ENCODE measurements at places on chromosomes 11 and 22. TPM values are rescaled to one million over a fixed set of nuclear protein-coding genes. Genes with fewer than 3 reads are reported as not detected.

GRCh38 chr11:117870103-117870952 lies 6.1 kb downstream of the FXYD6 start:
- no peak for DNase-seq

DNA sequence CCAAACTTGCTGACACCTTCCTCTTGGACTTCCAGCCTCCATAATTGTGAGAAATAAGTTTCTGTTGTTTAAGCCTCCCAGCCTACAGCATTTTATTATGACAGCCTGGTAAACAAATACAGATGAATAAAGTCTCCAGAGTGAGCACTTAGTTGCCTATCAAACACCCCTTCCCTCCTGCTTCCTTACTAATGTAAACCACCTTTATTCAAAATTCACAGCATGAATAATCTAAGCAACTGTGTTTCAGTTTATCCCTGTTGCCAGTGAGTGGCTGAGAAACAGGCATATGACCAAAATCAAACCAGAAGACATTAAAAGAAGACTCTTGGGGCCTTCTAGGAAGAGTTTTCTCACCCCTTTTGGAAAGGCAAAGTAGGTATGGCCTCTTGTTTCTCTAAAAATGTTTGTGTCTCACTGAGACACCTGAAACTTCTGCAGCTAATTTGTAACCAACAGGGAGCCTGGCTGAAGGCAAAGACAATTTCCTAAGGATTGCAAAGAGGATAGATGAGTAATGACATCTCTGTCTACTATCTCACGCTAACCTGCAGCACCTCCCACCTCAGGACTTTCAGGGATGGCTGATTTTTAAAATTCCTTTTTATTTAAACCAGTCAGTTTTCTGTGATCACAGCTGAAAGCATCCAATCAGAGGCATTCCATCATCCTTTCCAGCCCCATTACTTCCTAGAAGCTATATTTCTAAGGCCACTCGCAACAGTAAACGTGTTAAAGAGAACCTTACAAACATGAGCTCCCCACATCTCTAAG lies 61.4 kb upstream of the LRRC55 start:
- no peak for DNase-seq

- no peak for DNase-seq
These were observed 57.0 kb downstream of the CERK start for GRCh38 chr22:46681010-46681409.

DNA sequence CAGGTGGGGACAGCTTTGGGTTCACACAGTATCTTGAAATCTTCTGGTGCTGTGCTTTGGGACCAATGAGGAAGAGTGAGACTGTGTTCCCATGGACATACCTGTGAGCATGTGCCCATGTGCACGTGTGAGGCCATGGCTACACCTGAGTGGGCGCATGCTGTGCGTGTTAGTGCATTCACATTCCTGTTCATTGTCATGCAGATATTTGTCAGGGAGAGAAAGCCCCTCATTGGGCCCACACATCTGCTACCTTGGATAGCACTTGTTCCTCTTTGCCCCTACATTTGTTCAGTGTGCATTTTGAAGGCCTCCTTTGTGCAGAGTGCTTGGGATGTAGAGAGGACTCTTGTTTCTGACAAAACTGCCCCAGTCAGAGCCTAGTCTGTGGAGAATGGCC lies 154.3 kb upstream of the E2F8 start:
- DNase-seq = no peak

DNA sequence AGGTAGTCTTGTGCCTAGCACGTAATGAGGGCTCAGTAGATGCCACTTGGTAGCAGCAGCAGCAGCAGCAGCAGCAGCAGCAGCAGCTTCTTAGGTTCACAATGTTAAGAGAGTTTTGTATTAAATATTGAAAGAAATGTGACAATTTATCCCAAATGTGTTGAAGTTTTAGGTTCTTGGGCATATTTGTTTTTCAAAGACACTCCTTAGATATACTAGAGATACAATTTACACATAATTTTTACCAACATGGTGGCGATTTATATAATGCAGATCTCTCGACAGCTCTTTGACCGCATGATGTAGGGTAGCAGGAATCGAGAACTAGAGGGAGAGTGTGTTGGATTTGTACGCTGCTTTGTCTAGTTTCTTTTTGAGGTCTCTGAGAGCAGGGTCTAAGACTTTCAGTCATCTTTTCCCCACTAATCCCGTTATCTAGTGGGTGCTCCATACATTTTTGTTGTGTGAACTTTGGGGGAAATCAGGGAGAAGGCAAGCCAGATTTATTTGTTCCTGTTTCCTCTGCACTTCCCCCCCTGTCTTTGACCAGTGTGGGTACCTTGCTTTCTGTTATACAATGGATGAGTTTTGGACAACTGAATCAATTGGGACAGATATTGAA lies 1.4 kb downstream of the FDX1 start:
- no peak for DNase-seq

DNA sequence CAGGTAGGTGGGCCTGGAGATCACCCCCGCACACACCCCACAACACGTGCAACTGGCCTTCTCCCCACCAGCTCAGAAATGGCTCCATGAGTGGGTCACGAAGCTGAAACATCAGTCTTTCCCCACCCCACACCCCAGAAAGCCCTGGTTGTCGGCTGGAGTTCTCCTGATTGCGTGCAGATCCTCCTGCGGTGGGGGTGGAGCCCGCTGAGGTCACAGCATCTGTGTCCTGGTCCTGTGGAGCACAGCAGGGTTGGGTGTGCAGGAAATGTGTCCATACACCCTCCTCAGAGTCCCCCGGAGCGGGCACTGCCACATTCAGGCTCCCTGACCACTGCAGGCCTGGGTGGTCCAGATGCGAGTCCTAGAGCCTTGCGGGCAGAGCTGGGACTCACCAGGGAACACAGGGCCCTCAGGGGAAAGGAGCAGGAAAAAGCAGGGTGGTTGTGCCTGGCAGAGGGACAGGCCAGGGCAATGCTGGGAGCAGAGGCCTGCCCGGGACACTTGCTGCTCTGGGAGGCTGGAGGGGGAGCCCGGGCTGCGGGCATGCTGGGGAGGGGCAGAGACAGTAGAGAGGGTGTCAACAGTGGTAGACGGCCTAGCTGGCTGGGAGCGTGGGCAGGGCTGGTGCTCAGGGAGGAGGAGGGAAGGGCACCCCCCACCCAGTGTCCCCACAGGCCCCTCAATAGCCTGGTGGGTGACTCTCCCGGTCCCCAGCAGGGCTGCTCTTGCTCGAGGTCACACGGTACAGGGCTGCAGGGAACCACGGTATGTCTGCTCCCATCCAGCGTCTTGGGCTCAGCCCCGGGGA lies 42.4 kb upstream of the PPARA start:
- no peak for DNase-seq

DNA sequence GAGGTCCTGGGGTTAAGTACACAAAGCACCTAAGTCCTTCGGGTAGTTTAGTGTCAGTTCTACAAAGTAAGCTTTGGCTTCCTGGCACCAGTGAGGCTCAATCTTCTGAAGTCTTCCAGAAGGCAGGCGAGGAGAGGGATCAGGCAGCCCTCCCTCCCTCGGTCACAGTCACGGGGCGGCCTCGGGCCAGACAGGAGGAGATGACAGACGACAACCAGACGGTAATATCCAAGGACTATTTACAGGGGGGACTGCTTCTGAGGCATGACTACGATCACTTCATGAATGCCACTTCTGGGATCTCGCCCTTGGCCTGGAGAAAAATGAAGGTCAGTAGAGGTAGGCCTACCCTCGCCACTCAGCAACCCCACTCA lies 383 bp upstream of the TMEM223 start:
- no peak for DNase-seq

DNA sequence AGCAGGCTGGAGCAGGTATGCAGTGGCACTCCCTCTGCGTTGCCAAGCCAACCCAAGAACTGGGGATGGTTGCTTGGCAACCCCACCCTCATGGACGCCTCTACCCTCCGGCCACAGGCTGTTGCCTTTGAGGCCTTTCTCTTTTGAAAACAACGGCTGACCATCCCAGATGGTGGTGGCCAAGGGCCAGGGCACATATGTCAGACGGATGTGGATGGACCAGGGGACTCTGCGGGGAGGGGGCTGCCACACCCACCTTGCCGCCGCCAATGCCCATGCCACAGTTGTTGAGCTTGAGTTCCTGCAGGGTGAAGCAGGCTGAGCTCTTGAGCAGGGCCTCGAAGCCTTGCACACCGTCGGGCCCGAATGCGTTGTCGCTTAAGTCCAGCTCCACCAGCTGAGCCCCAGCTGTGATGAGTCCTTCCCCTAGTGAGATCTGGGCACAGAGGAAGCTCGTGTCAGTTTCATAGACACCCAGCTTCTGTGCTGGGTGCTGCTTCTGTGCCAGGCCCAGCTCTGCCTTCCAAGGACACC lies 21.5 kb downstream of the RANGAP1 start:
- no peak for DNase-seq

DNA sequence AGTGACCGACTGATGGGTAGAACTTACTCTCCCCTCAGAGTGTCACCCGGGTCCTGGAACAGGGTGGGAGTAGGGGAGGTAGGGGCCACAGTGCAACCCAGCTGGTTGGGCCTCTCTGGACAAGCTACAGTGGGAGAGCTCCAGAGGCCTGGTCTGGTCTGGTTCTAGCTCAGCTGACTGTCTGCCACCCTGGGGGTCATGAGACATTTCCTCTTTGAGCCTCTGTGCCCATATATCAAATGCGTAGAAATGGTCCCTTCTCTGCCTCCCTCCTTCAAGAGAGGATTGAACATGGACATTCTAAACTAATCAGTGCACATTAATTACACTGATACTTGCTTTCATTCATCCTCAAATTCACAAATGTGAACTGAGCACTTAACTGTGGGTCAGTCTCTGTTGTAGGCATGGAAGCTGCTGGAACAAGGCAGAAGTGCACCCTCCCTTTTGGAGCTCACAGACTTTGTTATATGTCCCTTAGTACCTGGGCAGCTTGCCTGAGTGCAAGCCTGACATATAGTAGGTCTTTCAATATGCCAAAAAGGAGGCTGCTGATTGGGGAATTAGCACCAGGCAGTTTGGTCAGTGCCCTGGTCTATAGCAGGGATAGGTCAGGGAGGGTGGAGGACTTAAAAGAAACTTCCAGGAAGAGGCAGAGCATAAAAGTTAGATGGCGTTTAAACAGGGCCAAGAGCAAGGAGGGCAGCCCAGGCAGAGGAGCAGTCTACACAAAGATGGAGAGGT lies 25.7 kb downstream of the ARHGEF17 start:
- DNase-seq = no peak

- DNase-seq = no peak
These were observed 107.3 kb downstream of the ETS1 start for GRCh38 chr11:128480066-128480465.

DNA sequence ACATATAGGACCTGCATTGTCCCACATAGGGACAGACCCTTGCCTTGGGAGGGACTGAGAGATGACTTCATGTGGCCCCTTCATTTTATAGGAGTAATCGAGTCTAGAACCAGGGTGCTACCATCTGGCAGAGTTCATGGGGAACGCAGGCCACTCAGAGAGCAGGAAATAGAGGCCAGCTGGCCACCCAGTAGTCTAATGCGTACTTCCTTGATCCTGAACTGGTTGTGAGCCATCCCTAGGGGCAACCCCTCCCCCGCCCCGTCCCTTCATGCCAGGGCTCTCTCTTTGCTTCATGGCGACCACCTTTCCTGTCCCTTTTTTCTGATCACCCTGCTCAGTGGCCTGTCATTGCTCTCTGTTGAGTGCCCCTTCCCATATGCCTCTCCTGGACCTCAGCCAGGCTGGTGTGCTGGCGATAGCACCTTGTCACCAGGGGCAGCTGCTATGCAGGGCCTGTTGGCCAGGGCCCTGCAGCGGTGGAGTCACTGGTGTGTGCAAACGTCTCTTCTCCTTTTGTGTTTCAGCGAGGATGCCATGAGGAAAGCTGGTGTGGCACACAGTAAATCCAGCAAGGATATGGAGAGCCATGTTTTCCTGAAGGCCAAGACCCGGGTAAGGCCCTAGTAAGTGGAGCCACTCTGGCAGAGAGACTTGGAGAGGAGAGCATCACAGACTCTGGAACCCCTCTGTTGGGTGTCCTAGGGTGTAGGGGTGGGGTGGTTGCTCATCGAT lies 29.3 kb downstream of the MED15 start:
- DNase-seq = no peak

GRCh38 chr22:41831383-41831782 lies 1.5 kb upstream of the SREBF2 start:
- DNase-seq = no peak

- no peak for DNase-seq
These were observed 41.0 kb downstream of the TIMP3 start for GRCh38 chr22:32842486-32842885.

DNA sequence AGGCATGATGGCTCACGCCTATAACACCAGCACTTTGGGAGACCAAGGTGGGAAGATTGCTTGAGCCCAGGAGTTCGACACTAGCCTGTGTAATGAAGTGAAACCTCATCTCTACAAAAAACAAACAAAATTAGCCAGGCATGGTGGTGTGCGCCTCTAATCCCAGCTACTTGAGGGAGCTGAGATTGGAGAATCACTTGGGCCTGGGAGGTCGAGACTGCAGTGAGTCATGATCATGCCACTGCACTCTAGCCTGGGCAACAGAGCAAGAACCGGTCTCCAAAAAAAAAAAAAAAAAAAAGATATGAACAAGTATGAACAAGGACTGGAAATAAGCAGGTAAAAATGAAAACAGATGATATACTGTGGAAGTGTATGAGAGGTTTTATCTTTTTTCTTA lies 54.1 kb upstream of the SOX6 start:
- no peak for DNase-seq

DNA sequence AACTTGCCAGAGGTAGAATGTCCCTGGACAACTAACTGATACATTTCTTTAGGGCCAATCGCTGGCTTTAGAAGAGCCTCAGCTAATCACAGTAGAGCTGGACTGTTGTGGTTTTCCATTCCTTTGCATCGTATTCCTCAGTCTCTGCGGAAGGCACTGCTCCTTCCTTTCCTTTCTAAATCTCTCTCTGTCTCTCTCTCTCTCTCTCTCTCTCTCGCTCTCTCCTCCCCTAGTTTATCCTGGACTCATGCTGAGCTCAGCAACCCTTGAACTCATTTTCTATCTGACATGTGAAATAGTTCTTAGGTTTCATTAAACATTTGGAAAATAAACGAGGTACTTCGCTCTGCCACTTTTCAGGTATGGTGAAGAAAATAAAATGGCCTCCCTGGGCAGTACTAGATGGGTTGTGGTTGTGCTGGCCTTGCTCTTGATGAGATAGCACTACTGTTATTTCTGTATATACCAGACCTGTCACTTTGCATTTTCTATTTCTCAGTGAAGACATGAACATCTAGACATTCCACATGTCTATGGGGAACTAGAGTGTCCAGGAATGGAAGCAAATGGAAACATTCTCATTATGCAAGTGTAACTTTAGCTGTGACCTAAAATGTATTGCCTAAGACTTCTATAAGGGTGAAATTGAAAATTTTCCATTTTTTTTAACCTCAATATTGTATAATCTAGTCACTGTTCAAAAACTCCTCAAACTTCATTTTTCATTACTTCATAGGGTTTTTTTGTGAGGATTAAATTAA lies 12.0 kb upstream of the SESN3 start:
- DNase-seq = no peak

The KCTD21 gene
- 6.2 TPM for total RNA-seq

The UBQLN3 gene
- 0.58 TPM for total RNA-seq

The TMEM80 gene
- total RNA-seq = 10.8 TPM

The DRD4 gene
- total RNA-seq = not detected

The RANGAP1 gene
- total RNA-seq = 15.0 TPM

The RBMXL2 gene
- not detected for total RNA-seq

The TMEM86A gene
- total RNA-seq = 2.7 TPM

The NUDT8 gene
- total RNA-seq = 3.0 TPM
